Natural killer cell (primary cell): ENCODE measurements at places on chromosomes 2 and 18. TPM values are rescaled to one million over a fixed set of nuclear protein-coding genes. Genes with fewer than 3 reads are reported as not detected.

GRCh38 chr2:108139521-108139920 lies 100.2 kb upstream of the SULT1C3 start:
- no peak for DNase-seq

DNA sequence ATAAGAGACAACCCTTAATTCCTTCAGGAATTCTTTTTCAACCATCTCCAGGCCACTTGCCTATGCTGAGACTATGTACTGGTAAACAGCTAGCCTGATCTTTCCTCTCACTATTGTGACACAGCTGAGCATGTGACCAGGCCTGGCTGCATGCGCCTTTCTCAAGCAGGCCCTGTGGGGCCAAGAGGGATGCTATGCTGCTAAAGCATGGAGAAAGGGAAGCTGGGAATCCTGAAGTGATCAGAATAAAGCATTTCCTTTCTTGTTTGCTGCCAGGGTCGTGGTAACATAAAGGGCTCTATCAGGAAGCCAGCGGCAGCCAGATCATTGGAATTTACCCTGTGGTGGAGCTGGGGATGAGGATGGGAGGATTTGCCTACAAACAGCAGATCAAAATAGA lies 29.8 kb upstream of the LCLAT1 start:
- no peak for DNase-seq

GRCh38 chr2:220959391-220959802 lies 612.7 kb downstream of the EPHA4 start:
- no peak for DNase-seq

DNA sequence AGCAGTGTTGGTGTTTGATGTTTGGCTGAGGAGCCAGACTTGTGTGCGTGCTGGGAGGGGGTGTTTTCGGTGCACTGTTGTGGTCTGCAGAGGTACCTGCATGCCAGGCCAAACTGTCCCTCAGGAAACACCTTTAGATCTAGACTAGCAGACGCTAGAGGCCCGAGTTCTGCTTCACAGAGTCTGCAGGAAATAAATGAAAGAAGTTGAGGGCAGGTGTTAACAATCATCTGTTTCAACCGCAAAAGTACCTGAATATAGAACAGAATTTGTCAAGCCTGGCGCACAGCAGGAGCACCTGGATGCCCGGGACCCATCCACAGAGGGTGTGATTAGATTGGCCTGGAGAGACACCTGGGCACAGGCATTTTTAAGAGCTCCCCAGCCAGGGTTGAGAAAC lies 40.5 kb upstream of the REL start:
- no peak for DNase-seq

DNA sequence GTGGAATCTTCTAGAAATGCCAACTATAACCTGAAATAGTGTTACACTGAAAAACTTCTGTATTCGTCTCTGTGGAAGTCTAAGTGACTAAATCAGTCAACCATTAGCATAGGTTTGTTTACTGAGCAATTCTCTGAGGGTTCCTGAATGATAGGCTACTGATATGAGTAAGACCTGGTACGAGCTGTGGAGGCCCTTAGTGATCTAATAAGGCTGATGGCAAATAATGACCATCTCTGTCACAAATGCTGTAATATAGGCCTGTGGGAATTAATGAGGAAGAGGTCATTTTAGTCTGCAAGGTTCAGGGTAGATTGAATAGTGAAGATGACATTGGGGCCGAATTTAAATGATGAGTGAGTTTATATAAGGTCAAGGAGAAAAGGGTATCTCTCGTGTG lies 82.5 kb downstream of the MGAT5 start:
- no peak for DNase-seq

DNA sequence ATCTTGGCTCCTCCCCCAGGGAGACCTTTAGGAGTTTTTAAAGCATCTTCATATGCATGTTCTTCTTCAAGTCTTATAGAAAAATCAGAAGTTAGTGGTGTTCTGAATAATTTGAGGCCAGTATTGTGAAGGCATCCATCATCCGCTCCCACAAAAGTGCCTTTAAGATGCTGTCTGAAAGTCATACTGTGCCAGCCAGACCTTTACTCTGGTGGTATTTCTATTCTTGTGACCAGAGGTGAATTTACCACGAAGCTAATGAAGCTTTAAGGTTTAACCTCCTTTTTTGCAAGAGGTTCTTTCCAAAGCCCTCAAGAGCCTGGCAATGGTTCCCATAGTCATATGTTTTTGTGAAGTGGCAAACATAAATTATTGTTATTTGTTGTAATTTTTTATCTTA lies 54.3 kb downstream of the SLC40A1 start:
- DNase-seq, result no peak

- DNase-seq, result no peak
These were observed 46.3 kb upstream of the AQP4 start for GRCh38 chr18:26911840-26912239.

DNA sequence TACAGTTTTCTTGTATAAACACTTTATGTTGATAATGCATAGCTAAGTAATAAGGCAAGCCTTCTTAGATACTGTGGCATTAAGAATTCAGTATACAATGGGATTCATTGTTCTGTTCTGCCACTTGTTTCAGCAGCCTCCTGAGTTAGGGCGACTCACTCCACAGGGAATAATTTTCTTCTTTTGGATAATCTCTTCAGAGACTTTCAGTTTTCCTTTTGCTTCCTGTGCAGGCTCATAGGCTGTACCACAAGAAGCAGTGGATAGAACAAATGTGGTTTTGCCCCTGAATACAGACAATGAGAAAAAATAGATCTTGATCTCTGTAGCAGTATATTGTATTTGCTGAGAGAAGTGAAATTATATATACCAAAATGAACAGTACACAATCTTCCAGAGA lies 298.0 kb downstream of the ZNF407 start:
- no peak for DNase-seq

DTYMK gene
- 17.5 TPM for total RNA-seq

KLHL14 gene
- total RNA-seq, result 0.28 TPM

IL1R2 gene
- total RNA-seq, result not detected

PRADC1 gene
- 8.3 TPM for total RNA-seq
